Left colon (tissue), 2 donors: ENCODE measurements at places on chromosomes 1 and 21. TPM values are rescaled to one million over a fixed set of nuclear protein-coding genes. Genes with fewer than 3 reads are reported as not detected.

DNA sequence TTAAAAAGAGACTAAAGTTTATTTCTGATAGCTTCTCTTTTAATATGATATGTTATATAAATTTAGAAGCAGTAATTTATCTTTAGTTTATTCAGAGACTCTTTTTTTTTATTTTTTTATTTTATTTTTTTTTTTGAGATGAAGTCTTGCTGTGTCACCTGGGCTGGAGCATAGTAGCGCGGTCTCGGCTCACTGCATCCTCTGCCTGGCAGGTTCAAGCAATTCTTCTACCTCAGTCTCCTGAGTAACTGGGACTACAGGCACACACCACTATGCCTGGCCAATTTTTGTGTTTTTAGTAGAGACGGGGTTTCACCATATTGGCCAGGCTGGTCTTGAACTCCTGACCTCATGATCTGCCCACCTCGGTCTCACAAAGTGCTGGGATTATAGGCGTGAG, 89.6 kb downstream of the DISP1 start:
- DNase-seq, result no peak

- DNase-seq, result no peak
These were observed 3.1 kb upstream of the GJC2 start for GRCh38 chr1:228146417-228147150.

- no peak for DNase-seq
These were observed 16.2 kb downstream of the CLSTN1 start for GRCh38 chr1:9807541-9807940.

DNA sequence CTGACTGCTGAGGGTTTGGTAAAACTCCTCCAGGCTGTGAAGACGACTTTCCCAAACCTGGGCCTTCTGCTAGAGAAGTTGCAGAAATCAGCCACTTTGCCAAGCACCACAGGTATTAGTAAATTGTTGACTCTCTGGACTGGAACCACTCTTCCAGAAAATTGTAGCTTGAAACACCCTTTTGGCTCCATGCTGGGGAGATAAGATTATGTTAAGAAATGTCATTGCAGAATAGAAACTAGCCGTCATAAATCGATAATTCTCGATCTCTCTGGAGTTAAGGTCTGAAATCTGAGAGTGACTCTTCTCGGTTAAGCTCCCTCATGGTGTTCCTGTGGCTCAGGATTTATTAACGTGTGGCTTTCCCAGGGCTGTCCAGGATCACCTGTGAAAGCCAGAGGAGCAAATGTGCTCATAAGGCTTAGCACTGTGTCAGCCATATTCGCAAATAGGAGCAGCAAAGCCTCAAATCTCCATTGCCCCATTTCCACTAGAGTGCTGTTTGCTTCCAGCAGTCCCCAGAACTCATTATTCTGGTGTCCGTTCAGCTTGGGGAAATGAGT, 54.6 kb downstream of the ZBTB40 start:
- DNase-seq, result no peak

Gene GCSAML
- 0.18 TPM for total RNA-seq

Gene IGSF21
- total RNA-seq, result 0.37 TPM
